ENCODE measurements at places on chromosomes 16 and 17.
A peak's percentile ranks its signal among the peaks of the same experiment; 100 is the strongest.

- no peak for DNase-seq
Observed at GRCh38 chr17:78416791-78417530, 38.5 kb downstream of the PGS1 start.

DNA sequence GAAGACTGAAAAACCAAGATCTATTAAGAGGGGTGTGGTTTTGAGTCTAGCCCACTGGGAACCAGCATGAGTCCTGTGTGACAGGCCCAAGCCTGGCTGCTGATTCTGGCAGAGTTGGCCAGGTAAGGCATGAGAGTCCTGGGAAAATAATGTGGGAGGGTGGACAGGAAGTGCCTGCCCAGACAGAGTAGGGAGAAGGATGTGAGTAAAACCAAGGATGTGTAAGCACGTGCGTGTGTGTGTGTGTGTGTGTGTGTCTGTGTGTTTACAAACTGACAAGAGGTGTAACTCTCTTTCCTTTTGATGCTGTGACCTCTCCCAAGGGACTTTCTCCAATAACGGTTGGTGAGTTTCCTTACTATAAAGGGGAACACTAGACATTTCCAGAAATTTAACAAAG lies 15.6 kb upstream of the TEX2 start:
- peak; percentile 48 for DNase-seq

DNA sequence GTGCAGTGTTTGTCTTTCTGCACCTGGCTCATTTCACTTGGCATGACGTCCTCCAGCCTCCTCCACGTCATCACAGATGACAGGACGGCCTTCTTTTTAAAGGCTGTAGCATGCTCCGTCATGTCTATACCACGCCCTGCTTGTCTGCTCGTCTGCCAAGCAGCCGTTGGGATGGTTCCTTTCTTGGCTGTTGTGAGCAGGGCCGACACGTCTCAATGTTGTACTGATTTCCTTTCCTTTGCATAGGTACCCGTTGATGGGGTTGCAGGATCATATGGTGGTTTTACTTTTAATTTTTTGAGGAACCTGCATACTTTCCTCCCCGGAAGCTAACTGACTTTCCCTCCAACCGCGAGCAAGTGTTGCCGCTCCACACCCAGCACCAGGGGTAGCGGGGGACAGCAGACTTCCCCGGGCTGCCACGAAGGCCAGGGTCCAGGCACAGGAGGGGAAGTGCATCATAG lies 212.2 kb upstream of the ZNF469 start:
- DNase-seq: no peak

- peak; percentile 20 for DNase-seq
Observed at GRCh38 chr17:49850772-49851386, 3.0 kb upstream of the TAC4 start.

DNA sequence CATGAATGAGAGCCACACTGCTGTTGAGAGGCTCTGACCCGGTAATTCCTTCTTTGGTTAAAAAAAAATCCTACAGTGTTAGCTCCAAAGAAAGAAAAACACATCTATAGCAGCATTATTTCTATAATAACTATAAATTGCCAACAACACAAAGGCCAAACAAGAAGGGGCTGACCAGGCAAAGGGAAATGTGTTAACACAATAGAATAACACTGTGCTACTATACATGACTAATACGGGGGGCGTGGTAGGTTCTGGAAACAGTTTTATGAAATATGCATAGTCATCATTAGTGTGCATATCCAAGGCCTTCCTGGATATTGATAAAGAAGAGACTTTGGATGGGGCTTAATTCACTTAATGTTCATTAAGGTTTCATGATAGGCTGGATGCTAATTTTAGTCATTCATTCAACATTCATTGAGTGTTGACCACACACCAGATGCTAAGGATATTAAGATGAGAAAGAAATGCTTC lies 50.0 kb upstream of the CCL1 start:
- DNase-seq: no peak

DNA sequence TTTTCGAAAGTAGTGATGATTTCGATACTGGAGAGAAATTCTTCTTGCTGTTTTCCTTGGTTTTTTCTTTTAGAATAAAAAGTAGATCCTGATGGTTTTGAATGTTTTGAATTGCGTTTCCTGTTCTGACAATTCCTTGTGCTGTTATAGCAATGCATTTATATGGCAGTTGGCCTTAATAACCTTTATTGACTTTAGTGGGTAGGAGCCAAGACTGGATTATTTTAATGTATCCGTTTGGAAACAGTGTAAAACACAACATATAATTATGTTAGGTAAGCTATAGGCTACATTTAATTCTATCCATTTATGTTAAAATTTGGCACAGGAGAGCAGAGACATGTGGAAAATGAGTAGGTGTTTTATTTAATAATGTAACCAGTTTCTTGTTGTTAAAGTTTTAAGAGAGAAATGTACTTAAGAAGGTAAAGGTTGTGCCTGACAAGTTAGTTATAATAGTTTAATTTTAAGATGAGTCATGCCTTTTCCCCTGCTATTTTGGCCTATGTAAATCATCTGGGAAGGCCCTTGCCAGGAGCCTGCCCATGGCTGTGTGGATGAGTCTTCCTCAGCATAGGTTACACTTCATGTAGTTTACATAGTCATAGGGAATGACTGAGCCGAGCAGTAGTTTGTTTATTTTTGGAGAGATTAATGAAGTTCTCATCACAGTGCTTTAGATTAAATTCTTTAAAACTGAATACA lies 189.9 kb downstream of the FTO start:
- DNase-seq: peak; percentile 63

GRCh38 chr17:75019146-75019545 lies 6.7 kb downstream of the MRPL58 start:
- DNase-seq: no peak

DNA sequence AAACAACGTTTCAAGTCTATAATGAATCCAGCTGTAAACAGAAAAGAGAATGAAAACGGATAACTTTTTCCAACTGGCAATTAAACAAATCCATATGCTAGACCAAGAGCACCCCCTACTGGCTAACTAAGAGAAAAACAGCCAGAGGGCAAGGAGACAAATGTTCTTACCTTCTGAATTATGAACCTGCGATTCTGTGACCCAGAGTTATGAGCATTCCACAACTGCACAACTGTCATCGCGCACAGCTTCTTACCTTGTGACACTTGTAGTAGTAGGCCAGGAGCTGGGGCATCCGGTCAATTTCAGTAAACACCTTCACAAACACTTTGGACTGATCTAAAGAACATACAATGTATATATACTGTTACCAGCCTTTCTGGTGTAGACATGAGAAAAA lies 18.6 kb downstream of the COG7 start:
- peak; percentile 69 for DNase-seq

DNA sequence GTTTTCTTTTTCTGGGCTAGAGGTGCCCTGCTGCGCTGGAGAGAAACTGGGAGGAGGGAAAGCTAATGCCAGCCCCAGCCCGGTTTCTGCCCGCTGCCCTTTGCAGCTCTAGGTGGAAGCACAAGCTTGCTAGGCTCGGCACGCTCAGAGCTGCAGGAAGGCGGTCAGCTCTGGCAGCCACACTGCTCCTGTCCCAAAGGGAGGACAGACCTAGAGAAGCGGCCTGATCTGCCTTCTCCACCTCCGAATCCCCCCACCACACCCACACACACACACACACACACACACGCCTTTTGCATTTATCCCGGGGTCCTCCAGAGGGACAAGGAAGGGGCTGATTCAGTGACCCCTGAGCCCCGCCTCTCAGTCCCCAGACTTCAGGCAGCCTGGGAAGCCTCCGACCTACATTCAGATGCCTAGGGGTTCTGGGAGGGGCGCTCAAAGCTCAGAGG lies 418.1 kb downstream of the SOX9 start:
- DNase-seq: no peak

DNA sequence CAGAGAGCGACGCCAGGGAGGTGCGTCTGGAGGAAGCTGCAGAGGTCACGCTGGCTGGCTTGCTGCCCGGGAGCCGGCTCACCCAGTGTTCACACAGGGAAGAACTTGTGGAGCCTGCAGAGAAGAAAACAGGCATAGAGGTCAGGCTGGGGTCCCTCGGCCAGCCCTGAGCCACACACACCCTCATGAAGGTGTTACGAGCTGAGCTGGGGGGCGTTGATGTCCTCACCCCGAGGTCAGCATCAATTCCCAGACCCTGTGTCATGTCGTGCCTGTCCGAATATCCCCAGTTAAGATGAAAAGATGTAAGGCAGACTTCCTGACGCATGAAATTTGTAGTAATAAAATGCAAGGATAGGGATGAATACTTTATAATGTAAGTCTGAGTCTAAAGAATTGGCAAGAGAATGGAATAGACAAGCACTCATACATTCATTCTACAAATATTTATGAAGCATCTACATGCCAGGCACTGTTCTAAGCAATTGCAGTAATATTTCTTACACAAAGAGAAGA lies 77.1 kb downstream of the USP31 start:
- peak; percentile 44 for DNase-seq

DNA sequence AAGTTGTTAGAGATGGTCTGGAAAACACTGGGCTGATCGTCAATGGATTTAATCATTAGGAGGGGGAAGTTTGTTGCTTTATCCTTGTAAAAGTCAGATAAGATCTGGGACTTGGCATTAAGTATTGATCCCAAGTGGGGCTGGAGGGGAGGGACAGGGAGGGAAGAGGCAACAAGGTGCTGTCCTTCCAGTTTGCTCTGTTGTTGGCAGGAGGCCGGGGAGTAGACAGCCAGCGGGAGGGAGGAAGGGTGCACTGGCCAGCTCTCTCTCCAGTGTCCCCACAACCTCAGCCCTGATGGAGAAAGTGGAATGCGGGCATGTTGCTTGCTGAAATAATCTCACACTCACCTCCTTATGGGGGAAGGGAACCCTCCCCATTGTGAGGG lies 210.2 kb downstream of the CCDC182 start:
- no peak for DNase-seq

- DNase-seq: no peak
Observed at GRCh38 chr17:51054748-51055147, 65.9 kb downstream of the SPAG9 start.

GRCh38 chr17:59812139-59812538 lies 80.6 kb downstream of the TUBD1 start:
- no peak for DNase-seq

GRCh38 chr17:33596899-33597298 lies 303.8 kb upstream of the ASIC2 start:
- no peak for DNase-seq

- no peak for DNase-seq
Observed at GRCh38 chr17:81349397-81350319, 45.6 kb upstream of the BAHCC1 start.

GRCh38 chr17:82330322-82331239 lies 3.0 kb downstream of the SECTM1 start:
- DNase-seq: peak; percentile 58

- DNase-seq: no peak
Observed at GRCh38 chr16:15856901-15857698, at the start of gene MYH11. Gene MYH11 (minus strand): TSS chr16:15857028. CDS start chr16:15838252, 18,776 bp downstream.

GRCh38 chr17:75637143-75637538 lies 3.9 kb downstream of the SMIM5 start:
- DNase-seq: no peak

GRCh38 chr16:15035163-15035729 lies 20.6 kb downstream of the NTAN1 start:
- DNase-seq: no peak

DNA sequence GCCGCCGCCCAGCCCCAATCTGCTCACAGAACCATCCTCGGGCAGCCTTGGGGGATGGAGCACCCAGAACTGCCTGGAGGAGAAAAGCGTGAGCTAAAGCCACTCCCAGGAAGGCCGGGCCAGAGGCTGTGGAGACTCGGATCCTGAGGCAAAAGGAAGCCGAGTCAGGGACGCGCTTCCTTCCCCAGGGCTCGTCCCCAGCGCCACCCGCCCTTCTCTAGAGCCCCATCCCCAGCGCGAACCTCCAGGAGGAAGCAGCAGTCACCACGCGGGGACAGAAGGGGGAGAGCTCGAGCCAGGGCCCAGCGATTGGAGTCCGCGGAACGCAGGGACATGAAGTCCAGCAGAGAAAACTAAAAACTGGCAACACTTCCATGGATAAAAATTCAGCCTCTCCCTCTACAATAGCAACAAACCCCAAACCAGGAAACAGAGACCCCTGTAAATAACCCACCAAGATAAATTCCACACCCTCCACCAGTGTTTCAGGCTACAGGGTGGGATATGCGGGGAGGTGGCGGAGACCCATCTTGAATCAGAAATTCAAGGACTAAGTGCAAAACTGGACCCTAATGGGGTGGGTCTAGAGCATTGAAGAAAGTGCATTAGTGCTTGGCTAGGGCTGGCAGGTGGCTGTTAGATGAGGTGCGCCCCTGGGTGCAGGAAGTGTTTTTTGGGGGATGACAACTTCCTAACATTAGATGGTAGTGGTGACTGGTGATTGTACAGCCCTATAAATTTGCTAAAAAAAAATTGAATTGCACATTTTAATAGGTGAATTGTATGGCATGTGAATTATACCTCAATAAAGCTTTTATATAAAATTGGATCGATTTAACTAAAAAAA lies 116.1 kb upstream of the METRNL start:
- peak; percentile 84 for DNase-seq

DNA sequence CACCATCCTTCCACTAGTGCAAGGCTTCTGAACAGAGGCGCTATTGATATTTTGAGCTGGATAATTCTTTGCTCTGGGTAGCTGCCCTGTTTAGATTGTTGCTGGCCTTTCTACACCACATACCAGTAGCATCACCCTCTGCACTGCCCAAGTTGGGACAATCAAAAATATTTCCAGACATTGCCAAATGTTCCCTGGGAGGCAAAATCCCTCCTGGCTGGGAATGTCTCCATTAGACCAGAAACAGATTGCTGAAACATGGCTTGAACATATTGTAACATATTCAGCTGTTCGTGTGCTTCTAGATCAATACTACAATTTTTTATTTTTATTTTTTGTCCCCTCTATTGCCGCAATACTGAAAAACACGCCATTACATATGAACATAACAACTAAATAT lies 174.6 kb downstream of the ABCA8 start:
- DNase-seq: peak; percentile 72

DNA sequence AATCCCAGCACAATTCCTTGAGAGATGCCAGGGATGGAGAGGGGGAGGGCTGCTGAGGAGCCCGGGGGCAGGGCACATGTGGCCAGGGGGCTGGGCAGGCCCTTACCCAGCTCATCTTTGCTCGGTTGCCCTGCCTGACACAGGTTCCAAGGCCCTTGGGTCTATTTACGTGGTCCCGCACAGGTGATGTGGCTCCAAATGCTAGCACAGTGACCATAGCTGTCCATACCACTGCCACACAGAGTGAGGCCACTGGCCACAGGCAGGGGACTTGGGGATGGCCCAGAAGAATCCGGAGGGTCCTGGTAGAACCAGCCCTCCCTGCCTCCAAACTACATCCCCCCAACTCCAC lies 10.0 kb upstream of the PRR29 start:
- no peak for DNase-seq

GRCh38 chr17:6570731-6571451 lies 14.5 kb upstream of the PITPNM3 start:
- DNase-seq: no peak

GRCh38 chr17:81119223-81120148 lies 45.8 kb upstream of the PVALEF start:
- peak; percentile 84 for DNase-seq

Measured in AG10803 (cell line).